ENCODE measurements at places on chromosomes 1 and 21.

DNA sequence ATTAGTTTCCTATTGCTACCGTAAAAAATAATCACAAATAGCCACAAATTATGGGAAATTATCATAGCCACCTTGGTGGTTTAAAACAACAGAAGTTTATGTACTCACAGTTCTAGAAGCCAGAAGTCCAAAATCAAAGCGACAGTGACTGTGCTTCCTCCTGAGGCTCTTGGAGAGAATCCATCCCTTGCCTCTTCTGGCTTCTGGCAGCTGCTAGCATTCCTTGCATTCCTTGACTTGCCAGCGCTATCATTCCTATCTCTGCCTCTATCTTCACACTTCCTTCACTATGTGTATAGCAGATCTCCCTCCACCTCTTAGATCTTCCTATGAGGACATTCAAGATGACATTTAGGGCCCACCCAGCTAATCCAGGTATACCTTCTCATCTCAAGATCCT, 180.1 kb upstream of the USP25 start:
- no peak for DNase-seq

- no peak for DNase-seq
Measured at GRCh38 chr1:209409780-209410179, 173.7 kb upstream of the CAMK1G start.

DNA sequence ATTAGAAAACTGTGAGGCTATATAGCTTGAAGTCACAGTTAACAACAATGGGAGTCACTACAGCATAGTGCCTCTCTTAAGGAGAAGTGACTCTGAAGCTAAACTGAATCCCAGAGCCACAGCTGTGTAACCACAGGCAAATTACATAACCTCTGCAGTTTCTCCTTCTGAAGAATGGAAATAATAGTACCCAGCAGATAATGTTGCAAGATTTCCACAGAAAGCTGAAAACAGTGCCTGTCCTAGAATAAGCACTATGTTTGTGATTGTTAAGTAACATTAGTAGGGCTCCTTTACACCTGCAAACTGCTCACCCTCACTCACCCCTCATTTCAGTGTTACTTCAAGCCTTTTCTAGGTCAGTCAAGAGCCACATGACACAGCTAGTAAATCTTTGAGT, 886.7 kb downstream of the PLA2G4A start:
- no peak for DNase-seq

DNA sequence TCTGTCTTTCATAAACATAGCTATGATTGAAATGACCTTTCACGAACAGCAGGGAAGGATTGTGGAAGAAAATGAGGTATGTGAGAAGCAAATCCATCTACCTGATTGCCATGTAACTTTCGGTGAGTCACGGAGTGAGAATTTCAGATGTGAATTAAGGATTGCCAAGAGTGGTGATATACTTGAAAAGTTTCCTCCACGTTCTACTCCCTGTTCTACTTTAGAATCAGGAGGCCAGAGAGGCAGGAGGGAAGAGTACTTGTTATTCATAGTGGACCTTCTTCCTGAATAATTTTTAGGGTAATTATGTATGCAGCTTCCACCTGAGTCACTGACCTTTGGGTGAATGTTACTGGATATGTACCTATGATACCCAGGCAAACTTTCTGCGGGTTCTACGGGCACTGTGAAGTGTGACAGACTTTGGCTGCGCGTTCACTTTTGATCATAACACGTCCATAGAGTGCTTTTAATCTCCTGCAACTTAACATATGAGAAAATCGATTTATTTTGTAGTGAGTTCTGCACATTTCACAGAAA, 2.6 kb upstream of the KCNE1 start:
- DNase-seq: no peak

- DNase-seq: no peak
Measured at GRCh38 chr1:161706482-161707347, at the start of gene FCRLA. TSS of gene FCRLA (plus strand) at chr1:161707229. CDS start at chr1:161707265, 36 bp downstream.

GRCh38 chr1:35603468-35603867, 30.4 kb downstream of the TFAP2E start:
- no peak for DNase-seq
